HCT116 (cell line): ENCODE measurements at places on chromosomes 6 and 20. TPM values are rescaled to one million over a fixed set of nuclear protein-coding genes. Genes with fewer than 3 reads are reported as not detected.

CD109 gene
- total RNA-seq, result 42.1 TPM

- DNase-seq, result no peak
Measured at GRCh38 chr6:32609391-32609730, 19.7 kb upstream of the HLA-DRB1 start.

SNAP25 gene
- total RNA-seq, result 0.39 TPM

DNA sequence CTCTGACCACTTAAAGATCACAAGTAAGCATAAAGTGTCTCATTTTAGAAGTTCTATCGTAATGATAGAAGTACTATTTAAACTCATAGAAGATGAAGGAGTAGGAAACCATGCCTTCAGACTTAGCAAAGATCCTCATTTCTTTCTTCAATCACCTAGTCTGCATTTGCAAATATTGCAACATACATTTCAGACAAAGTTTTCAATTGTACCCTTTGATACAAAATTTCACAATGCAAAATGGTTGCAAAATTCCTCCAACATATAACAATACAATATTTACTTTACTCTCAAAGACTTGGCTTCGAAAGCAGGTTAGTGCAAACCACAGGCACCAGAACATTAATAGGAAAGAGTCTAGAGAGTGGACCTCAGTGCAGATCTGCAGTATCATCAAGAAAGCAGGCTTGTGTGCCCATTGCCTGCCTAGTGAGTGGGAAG is 16.1 kb upstream of the ROS1 start:
- no peak for DNase-seq

PREX1 gene
- 6.1 TPM for total RNA-seq

- no peak for DNase-seq
Measured at GRCh38 chr6:39452306-39453145, 130.0 kb upstream of the KCNK16 start.

DNA sequence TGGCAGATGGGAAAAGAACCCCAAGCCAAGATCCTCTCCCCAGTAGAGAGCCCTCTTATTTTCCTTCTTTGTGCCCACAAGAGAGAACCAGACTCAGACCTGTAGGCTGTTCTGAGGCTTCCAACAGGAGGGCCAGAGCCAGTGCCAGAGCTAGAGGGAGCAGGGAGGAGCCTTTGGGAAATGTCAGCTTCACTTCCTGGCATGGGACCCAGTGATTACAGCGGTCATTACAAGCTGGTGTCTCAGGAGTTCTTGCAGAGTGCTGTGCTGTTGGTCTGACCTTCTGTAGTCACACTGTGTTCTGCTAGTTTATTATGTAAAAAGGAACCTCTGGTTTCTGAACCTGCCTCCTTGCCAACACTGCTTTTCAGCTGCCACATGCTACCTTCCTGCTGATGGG is 38.9 kb downstream of the STK35 start:
- no peak for DNase-seq

GRCh38 chr20:17790296-17790695 is 90.5 kb downstream of the BANF2 start:
- no peak for DNase-seq

ZMYND8 gene
- 29.0 TPM for total RNA-seq

DTNBP1 gene
- 16.7 TPM for total RNA-seq
